Activated CD4-positive, alpha-beta T cell treated with anti-CD3 and anti-CD28 coated beads for 4 hours (primary cell): ENCODE measurements at places on chromosomes 2 and 18.

DNA sequence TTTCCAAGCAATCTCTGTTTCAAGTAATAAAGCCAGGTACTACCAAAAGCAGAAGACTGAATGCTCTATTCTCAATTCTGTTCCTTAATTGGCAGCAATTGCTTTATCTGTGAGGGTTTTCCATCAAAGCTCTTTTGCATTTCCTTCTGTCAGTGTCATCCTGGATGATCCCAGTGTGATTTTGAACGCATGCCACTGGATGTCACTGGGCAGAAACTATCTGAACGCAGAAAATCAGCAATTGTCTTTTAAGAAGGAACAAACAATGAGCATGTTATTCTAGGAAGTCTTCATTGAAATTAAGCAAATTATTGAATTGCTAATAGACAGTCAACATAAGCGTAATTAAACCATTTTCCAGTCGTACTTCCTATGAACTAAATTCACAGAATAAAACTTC lies 259.0 kb upstream of the REG3G start:
- DNase-seq = no peak

DNA sequence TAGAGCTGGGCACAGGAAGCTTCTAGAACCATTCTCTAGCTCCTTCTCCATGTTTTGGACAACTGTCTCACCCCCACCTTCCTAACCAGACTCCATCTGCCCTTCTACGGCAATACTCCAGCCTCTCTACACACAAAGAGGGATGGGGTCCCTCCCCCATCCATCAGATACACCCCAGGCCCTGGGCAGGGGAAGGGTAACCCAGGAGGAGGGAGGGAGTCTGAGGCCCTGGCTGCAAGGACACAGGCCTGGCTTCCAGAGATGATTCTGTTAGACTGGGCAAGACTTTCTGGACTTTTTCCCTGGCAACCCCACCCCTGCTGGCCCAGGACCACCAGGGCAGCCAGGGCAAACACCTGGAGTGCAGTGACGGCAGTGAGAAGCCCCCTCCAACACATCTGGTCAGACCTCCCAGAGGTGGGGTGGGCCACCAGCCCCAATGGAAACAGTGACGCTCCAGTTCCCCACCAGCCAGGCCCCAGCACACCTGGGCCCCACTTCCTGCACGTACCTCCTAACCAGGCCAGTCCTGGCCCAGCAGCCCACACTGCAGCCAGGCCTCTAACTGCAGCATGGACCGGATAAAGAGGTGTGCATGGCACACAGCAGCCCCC lies 6.5 kb downstream of the CYP26B1 start:
- DNase-seq = no peak

DNA sequence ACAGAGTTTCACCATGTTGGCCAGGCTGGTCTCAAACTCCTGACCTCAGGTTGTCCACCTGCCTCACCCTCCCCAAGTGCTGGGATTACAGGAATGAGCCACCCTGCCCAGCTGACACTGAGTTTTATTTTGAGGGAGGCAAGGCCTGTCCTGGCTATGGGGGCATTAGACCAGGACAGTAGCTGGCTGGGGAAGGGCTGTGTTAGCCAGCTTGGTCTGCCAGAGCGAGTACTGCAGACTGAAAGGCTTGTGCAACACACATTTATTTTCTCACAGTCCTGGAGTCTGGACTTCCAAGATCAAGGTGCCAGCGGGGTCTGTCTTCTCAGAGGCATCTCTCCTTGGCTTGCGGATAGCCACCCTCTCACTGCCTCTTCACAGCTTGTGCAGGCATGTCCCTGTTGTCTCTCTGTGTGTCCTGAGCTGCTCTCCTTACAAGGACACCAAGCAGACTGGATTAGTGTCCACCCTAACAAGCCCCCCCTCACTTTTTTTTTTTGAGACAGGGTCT lies 59.4 kb upstream of the HAAO start:
- DNase-seq = no peak

DNA sequence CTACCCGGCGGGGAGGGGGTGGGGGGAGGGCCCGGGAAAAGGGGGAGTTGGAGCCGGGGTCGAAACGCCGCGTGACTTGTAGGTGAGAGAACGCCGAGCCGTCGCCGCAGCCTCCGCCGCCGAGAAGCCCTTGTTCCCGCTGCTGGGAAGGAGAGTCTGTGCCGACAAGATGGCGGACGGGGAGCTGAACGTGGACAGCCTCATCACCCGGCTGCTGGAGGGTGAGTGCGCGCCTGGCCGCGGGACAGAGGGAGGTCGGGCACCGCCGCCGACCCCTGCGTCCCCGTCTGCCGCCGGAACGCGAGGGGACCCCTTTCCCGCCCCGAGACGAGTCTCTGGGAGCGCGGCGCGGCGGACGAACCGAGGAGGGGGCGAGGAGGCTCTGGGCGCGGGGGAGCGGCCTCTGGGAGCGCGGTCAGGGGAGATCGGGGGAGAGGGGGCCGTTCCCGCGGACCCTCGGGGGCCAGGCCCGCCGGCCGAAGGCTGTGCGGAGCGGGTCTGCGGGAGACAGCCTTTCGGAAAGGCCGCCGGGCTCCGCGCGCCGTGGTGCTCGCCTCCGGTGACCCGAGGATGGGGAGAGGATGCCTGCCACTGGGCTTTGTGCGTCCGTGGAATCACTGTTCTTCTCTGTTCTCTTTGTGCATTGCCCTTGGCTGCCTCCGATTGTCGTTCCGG lies 463 bp downstream of the PPP1CB start:
- DNase-seq = no peak

DNA sequence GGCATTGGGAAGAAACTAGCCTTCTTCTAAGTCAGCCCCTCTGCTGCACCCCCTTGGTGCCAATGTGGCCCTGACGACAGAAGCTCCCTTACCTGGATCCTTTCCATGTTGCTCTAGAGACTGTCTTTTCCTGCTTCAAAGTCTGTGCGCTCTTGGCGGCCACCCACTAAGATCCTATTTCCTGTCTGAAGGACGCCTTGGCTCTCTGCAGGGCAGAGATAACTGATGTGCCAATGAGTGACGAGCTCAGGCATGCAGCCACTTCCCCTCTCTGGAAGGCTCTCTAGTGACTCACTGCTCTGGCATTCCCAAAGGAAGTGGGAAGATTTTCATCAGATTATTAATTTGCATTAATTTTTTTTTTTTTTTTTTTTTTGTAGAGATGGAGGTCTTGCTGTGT lies 273.5 kb downstream of the CDH20 start:
- no peak for DNase-seq

DNA sequence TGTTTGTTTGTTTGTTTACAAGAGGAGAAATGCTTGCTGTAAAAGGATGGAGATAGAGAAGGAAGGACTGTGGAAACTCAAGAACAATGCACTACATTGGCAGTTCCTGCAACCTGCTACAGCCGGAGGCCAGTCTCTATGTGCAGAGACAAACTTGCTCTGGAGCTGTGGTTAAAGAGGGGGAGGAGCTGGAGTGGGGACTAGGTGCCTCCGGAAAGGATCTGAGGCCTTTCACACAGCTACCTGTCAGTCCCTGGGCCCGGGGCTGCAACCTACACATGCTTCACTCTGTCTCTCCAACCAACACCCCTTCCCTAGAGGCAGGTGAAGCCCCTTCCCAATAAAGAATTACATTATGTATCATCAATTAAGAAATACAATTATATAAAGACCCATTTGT lies 1234.0 kb upstream of the ZEB2 start:
- DNase-seq = no peak

- no peak for DNase-seq
Observed at GRCh38 chr2:96839875-96840850, 3.7 kb downstream of the ANKRD23 start.

DNA sequence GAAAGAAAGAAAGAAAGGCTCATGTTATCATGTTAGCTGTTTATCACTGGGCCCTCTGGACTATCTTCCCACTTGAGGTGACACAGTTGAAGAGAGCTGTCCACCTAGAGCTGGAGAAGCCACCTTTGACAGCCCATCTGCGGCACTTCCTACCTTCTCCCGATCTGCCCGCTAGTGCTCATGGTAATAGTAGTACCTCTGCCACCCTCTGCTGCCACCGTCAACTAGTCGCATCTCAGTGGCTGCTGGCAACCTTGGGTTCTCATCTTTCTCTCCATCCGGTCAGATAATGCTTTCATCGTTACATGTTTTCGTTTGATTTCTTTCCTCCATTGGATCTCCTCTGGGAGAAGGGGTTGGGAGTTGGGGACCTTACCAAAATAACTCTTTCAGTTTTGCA lies 63.2 kb upstream of the COPS8 start:
- no peak for DNase-seq

- no peak for DNase-seq
Observed at GRCh38 chr2:207750876-207751275, 18.8 kb downstream of the FZD5 start.

GRCh38 chr2:179675435-179675834 lies 186.0 kb downstream of the ZNF385B start:
- no peak for DNase-seq

- no peak for DNase-seq
Observed at GRCh38 chr2:134988994-134989605, 58.1 kb downstream of the MAP3K19 start.

DNA sequence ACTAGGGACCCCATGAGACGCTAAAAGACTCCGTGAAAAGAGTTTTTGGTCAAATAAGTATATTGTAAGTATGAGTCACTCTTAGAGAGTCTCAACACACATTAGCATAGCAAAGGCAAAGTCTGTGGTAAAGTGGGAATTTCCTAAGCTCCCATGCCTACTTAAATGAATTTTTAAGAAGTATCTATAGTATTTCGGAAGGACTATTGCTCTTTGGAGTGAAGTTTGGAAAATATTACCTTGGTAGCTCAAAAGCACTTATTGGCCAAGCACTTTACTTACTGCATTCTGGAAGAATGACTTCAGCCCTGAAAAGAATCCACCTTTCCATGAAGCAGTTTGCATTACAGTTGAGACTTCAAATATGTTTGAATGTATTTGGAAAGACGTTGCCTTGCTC lies 57.1 kb downstream of the CAVIN2 start:
- no peak for DNase-seq

GRCh38 chr2:68889500-68889899 lies 18.3 kb upstream of the BMP10 start:
- DNase-seq = no peak

DNA sequence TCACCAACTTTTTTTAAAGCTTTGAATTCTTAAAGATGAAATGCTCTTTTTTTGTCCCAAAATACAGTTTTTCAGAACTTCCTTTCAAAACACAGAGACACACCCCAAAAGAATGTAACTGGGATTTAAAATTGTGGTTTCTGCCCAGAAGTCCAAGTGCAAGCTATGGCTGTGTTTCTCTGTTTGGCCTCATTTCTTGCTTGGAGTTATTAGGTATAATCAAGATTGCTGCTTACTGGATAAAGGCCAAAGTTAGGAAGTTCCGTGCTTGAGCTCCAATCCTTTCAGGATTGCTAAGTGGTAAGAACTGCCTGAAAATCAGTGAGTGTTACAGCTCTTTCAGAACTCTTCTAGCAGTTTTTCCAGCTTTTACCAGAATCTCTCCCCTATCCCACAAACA lies 16.9 kb downstream of the ZBTB7C start:
- no peak for DNase-seq

- no peak for DNase-seq
Observed at GRCh38 chr2:235217846-235218245, 266.0 kb downstream of the SH3BP4 start.

- DNase-seq = no peak
Observed at GRCh38 chr2:83251321-83251872, 1207.7 kb downstream of the SUCLG1 start.

DNA sequence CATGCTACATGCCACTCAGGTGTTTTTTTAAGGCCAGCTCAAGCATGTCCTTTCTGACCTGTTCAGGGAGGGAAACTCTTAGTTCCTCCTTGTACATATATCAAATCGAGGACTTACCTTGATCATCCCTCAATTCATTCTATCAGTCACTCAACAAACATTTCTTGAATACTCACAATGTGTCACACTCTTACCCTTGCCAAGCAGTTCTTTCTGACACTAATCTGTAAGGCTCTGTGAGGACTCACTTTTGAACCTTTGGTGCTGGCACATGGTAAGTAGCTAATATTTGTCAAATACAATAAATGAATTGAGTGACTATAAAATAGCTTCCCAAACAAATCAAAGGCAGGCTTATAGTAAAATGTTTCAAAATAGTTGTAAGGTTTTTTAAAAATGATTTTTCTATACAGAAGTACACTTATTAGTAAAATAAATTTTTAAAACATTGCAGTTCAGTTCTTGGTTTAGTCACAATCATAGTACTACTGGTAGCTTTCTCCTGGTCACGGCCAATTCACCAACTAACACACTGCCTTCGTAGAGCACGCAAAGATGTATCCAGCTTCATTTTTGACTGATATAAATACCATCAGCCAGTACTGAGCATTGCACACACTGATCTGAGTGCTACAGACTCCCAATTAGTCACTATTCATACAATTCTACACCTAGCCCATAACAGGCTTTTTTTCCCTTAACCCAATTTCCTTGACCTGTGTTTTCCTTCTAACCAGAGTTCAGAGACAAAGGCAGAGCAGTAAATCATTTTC lies 50.9 kb downstream of the ZEB2 start:
- DNase-seq = no peak

DNA sequence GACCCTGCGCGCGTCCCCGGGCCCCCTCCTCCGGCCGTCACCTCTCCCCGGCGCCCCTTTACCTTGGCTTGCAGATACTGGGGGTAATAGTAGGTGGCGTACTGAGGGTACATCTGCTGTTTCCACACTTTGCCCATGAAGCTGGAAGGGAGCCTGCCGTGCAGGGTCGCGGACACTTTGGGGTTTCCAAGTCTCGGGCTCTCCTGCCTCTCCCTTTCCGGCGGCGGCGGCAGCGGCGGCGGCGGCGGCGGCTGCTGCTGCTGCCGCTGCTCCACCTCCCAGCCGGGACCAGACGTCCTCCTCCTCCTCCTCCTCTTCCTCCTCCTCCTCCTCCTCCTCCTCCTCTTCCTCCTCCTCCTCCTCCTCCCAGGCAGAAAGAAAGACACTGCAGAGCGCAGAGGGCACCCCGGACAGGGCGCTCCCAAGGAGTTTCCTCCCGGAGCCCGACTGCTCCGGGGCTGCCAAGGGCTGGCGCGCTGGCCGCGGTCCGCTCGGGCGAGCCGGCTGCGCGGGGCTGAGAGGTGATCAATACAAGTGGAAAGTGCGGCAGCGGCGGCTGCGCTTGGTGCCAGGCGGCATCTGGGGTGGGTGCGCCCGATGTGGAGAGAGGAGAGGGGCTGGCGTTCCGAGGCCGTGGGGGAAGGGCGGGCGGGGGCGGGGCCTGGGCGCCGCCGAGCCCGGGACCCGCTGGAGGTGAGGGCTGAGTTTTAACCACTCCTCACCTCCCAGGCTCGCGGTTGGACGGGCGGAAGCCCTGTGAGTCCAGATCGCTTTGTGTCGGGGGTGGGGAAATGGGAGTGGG lies at the start of gene RBMS1:
RBMS1 (minus strand) TSS at position 581 of the 802 bp plus-strand sequence; CDS start at position 137, 444 bp downstream.
- peak; percentile 48 for DNase-seq

- no peak for DNase-seq
Observed at GRCh38 chr2:67881816-67882215, 181.0 kb downstream of the C1D start.

DNA sequence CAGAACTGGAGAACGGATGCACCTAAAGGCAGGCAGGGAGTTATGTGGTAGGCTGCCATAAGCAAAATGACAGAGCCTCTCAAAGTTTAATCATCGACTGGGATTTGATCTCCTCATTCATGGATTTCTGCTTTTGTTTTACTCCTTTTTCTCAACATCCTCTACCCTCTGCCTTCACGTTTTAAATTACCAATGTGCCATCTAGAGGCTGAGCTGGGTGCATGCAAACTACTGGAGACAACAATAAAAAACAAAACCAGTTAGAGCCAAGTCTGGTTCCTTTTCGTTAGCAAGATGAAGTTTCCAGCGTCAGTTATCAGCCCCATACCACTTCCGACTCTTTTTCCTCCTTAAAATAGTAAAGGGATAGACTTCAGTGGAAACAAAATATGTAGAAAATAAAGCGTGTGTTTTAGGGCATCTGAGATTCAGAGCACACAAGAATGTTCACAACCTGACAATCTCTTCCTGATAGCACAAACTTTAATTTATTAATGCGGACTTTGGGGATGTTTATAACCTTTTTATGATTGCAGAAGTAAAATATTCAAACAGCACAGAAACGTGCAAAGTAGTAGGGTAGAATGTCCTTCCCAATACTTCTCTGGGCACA lies 117.0 kb downstream of the LAMA1 start:
- DNase-seq = no peak
